ENCODE measurements at places on chromosomes 12 and 14.

- DNase-seq = no peak
Measured at GRCh38 chr12:13539051-13539450, 342.5 kb downstream of the EMP1 start.

- DNase-seq = peak; percentile 30
Measured at GRCh38 chr14:28515571-28515970, 251.0 kb upstream of the FOXG1 start.

GRCh38 chr14:39740454-39740853, 308.2 kb upstream of the FBXO33 start:
- no peak for DNase-seq

GRCh38 chr14:69850086-69850735, 29.0 kb upstream of the SMOC1 start:
- no peak for DNase-seq

GRCh38 chr14:96206461-96206860, 1.8 kb downstream of the BDKRB2 start:
- DNase-seq = no peak

GRCh38 chr12:77435446-77436091, 370.2 kb upstream of the E2F7 start:
- DNase-seq = no peak

- no peak for DNase-seq
Measured at GRCh38 chr12:131616043-131616700, 94.7 kb upstream of the SFSWAP start.

DNA sequence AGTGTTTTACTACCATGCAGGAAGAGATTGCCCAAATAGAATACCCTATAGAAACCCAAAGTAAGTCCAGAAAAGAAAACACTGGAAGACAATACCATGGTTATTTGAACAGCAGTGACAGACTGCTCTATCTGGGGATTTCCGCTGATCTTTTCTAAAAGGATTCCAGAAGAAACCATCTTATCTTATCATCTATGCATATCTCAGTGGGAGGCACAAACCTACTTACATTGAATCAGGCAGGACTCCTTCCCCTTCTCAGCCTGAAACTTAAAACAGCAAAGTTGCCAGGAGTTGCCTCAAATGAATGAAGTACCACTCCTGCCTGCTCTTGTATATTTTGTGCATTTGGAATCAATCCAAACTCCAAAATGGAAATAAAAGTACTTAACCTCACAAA, 56.7 kb upstream of the NR2C1 start:
- no peak for DNase-seq

- no peak for DNase-seq
Measured at GRCh38 chr12:12010277-12011039, 60.3 kb upstream of the BCL2L14 start.

DNA sequence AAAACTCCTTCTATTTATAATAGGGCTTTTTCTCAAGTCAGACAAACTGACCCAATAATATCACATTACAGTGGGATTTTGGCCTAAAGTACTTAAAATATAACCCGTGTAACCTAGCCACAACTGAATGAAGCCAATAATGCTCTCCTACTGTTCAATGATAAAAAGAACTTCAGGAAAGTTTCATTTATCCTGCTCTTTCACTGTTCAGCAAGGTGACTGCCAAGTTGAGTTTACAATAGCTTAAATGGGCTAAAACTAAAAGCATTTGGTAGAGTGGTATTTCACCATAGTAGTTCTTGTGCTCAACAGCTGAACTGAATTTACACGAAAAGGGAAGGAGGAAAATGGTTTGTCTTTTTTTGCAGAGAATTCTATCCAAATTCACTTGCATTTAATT, 49.8 kb downstream of the CNTN1 start:
- no peak for DNase-seq

DNA sequence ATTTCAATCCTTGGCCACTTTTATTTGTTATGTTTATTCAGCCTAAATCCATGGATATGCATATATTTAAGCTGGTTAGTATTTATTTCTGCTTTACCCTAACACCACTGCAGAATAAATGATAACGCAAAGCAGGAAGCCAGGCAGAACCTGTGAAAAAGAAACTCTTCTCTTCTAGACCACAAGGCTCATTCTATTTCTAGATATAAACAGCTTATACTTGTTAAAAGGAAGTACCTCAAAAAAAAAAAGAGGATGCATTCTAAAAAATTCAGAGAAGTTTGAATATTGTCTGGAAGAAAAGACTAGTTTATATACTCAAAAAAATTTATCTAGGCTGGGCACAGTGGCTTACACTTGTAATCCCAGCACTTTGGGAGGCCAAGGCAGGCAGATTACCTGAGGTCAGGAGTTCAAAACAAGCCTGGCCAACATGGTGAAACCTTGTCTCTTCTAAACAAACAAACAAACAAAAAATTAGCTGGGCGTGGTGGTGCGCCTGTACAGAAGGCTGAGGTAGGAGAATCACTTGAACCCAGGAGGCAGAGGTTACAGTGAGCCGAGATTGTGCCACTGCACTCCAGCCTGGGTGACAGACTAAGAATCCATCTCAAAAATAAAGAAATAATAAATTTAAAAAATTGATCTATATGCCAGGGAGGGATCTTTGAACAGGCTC, 55.8 kb downstream of the GALNT4 start:
- DNase-seq = no peak

DNA sequence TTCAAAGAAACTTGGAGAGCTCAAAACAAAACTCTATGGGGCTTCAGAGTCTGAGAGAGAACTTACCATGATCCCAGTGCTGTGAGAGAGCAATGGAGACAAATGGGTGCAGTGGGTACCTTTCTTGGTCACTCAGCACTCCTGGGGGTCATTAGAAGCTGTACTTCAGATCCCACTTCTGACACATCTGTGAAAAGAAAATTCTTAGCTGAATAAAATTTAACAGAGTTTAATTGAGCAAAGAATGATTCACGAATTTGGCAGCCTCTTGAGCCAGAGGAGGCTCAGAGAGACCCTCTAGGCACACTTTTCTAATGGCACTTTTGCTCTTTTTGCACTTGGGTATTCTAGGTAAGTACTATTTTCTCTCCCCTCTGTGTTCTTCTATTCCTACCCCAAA, 96.8 kb upstream of the SYT10 start:
- no peak for DNase-seq

DNA sequence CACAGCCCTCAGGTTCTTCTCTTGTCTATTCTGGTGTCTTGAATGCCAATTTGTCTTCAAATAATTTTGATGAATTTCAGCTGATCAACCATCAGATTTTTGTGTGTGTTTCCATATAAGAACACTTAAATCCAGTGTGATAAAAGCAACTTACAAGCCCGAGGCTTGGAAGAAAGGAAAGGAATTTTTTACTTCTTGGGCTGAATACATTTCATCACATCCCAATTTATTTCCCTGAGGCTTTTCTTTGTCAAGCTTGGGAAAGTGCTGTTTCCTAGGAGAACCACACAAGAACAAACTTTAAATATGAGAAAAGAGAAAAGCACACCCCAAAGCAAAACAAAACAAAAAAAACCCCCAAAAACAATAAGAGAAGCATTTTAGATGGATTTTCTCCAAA, 26.6 kb downstream of the GPRC5D start:
- DNase-seq = no peak

DNA sequence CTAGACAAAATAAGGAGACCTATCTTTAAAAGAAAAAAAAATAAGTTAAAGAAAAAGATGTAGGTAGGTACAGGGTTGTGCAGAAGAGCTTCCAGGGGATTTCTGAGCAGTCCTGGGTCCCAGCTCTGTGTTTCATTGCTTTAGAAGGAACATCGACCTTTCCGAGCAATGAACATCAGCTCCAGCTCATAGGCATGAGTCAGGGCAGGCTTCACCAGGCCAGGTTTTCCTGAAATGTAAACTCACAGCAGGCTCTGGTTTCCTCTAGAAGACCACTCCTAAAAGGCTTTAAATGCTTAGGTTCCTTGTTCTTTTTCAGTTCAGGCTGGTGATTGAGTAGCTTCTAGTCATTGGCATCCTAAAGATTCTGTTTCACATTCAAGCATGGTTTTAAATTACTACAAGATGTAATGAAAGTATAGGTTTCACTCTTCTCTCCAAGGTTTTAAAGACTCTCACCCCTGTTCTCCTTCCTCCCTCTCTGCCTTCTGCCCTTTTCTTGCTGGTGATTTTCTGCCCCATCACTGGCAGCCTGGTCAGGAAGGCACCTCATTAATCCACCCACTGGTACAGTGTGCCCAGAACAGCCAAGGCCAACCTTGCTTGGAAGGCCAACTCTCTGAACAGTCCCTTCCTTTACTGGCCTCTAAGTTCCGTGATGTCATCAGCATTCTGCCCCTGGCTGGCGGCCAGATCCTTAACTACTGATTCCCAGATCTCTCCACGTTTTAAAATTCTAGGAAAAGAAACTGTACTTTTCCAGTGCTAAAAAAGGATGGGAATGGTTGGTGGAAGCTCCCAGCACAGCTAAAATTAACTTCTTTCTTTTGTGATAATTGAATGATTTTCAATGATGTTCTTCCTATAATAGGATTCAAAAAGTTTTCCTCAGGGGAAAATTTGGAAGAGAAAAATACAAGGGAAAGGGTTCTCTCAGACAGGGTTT, 109.4 kb upstream of the HIF1A start:
- no peak for DNase-seq

DNA sequence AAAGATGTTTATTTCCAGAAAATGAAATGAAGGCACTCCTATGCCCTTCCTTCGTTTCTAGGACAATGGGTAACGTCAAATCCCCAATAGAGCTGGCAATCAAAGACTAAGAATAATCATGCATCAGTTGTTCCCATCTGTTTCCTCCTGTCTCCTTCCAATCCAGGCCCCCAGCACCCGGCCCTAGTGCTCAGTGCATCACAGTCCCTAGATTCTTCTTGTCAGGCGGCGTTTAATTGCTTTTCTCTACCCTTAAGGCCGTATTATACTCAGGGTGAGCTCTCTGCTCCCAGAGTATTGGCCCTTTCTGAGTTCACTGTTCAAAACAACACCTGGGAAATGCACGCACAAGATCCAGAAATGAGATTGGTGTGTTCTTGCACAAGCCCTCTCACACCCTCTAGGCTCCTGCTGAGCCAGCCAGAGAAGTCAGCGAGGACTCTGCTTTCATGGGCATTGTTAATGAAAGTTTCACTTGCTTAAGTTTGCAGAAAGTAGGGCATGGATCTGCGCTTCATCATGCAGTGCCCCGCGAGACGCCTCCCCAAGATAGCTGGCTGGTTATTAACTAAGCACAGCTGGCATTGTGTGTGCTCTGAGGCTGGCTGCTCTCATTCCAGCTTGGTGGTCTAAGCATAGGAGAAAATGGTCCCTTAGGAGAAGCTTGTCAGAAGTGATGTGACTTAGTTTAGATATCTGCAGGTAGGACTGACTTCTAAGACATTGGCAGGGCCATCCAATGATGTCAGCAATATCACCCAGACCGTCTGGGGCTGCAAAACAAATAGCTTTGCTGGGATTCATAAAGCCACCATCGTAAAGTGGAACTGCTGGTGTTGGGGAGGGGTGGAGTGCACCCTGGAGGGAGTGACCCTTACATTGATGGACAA, 28.7 kb downstream of the CRACR2A start:
- DNase-seq = no peak

DNA sequence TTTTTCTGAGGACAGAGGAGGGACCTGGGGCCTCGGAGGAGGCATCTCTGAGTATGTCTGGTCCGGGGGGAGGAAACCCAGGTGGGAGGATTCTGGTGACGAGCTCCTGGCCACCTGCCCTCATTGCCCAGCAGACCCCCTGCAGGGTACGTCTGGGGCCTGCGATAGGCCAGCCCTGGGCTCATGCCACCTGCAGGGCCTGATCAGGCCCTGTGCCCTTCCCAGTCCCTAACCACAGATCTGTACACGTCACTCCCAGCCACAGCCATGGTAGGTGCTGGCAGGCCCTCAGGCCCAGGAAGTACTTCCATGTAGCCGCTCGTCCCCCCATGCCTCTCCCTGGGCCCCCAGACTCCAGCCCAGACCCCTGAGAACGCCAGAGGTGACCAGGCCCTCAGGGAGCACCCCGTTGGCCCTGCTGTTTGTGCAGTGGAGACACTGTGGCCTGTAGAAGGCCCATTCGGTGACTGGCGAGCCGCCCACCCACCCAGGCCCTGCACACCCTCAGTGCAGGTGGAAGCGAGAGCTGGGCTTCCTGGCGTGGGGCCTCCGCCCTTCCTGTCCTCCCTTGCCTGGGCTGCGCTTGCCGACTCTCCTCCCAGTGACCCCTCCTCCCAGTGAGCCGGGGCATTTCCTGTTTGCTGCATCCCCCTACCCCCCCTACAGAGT, 5.7 kb downstream of the INF2 start:
- no peak for DNase-seq

DNA sequence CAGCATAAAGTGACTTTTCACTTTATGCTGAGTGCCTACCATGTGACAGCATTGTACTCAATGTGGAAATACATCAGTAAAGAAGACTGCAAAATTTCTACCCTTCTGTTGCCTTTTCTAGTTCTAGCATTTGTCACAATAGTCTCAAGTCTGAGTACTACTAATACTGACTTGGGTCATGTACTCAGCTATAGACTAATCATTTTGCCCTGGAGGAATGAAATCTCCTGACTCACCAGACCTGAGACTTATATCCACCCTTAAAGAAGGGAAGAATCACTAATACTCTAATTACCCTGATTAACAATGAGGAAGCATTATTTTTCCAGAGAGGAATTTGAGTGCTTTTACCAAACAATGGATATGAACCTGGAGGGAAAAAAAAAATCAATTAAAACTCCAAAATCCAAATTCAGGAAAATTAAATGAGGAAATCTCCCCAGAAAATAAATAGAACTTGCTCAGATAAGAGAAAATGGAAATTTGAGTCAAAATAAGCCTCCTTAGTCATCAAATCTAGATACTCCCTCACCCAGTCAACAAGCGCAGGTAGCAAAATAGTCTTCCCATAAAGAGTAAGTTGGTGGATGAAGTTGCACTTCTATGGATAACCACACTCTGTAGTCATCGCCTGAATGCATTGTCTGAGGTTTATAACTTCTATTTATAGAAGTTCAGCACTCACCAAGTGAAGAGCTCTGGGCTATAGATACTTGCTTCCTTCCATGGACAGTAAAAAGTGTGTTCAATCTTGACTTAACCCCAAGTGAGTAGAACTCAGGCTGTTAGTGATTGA, 386.6 kb downstream of the SYT1 start:
- no peak for DNase-seq

GRCh38 chr12:119620490-119620889, 26.9 kb downstream of the TMEM233 start:
- DNase-seq = no peak
